ENCODE measurements at places on chromosomes 7 and 10.

GRCh38 chr10:59019603-59020002 lies 156.8 kb upstream of the PHYHIPL start:
- no peak for DNase-seq

DNA sequence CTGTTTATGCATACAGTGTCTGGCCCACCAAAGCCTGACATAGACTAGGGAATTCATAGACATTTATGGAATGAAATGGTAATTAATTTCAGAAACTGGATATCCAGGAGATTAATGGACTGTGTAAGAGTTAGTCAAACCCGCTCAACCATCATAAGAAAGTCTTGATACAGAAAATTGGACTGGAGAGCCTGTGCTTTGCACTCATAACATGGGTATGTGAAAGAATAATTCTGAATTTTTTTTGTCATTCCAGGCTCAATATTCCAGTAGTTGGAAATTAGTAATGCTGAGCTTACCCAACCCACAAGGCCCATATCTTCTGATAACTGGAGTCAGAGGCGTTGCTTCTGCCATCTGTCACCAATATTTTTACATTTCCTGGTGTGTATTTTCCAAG lies 799.7 kb upstream of the IGFBP3 start:
- no peak for DNase-seq

DNA sequence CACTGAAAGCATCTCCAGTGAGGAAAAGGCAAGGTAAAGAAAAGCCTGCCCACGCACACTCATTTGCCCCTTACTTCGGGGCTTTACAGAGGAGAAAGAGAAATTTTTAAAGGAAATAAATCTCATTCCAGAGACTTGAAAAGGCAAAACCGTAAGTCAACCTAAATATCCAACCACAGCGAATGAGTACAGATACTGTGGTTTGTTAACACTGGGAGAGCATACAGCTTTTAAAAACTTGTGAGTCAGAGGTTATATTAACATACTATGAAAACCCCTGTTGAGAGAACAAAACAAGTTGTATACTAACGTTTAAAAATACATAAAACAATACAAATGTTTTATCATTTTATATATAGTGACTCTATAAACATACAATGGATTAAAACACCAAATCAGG lies 28.6 kb upstream of the ST7 start:
- DNase-seq, result no peak

- DNase-seq, result no peak
These were observed 266.0 kb upstream of the CNTNAP2 start for GRCh38 chr7:145850636-145851035.

DNA sequence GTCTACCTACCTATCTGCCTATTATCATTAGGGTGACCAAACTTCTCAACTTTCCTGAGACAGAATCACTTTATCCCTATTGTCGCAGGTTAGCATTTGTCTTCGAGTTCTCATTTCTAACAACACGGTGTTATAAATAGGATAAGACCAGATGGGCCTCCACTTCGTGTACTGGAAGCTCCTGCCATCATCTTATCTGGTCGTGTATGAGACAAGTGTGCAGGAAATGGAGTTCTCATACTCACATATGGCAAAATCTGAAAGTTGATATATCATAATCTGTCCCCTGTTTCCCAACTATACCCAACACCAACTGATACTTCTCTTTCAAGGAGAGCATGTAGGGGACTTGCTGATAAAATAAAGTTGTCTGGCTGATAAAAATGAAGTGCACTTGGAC lies 287.4 kb upstream of the FOXK1 start:
- no peak for DNase-seq

DNA sequence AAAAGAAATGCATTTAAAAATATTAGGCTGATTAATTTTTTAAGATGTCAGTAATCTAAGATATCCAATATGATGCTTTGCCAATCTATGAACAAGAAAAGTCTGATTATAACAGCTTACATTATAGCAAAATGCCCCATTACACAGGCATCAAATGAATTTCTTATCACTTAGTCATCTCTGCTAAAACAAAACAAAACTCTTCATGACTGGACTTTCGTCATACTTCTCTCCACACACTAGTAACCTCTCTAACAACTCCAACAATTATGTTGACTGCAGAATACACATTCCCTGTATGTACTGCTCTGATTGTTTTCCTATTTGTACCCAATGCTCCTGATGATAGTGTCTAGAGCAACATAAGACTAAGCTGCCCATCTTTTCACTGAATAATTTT lies 3.8 kb upstream of the MKI67 start:
- no peak for DNase-seq

DNA sequence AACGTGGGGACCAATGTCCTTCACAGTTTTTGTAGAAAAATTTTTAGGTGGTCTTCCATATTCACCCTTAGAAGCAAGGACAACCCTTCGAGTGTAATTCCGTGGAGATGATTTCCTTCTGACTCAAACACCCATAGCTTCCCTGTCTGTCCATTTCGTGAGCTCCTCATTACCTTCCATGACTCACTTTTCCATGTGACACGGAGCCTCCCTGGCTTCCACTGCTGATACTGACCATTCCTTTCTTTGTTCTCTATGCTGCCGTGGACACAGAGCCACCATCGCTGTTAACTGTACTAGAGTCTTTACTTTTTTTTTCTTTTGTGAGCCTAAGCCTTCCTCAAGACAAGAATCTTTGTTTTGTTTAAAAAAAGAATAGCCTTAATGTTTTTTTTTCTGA lies 12.5 kb upstream of the ARMS2 start:
- DNase-seq, result no peak

GRCh38 chr7:38851321-38851720 lies 57.7 kb downstream of the VPS41 start:
- DNase-seq, result no peak

- DNase-seq, result no peak
These were observed 117.8 kb downstream of the MICU1 start for GRCh38 chr10:72508033-72508432.

GRCh38 chr10:123582084-123582989 lies 83.8 kb upstream of the GPR26 start:
- DNase-seq, result peak; percentile 33

DNA sequence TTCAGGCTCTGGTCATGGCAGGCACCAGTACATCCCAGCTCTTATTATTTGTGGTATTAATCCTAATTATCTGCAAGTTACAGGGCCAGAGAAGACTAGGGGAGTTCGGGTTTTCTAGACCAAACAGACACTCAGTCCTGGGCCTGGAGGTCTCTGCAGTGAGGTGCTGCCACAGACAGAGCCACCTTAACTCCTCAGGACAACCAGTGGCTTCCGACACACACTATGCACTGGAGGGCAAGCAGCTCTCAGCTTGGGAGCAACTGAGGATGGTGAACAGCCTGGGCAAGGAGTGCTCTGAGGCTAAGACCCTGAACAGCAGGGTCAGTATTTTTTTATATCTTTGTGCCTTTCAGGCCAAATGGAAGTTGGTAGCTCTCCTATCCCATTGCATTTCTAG lies 19.0 kb downstream of the ACTA2 start:
- DNase-seq, result no peak

DNA sequence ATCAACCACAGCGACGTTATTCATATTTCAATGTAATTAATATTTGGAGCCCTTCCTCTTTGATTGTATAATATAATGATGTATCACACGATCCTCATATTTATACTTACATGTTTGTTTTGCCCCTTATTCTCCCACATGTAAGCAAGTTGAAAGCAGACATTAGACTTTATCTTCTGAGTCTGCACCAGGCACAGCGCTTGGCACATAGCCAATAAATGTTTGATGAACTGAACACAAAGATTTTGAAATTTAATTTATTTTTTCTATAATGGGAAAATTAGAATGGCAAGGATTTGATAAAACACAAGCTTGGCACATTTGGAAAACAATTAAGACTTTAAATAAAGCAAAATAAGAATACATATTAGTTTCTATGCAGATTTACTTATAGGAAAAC lies 31.6 kb downstream of the ZFAND4 start:
- DNase-seq, result no peak

DNA sequence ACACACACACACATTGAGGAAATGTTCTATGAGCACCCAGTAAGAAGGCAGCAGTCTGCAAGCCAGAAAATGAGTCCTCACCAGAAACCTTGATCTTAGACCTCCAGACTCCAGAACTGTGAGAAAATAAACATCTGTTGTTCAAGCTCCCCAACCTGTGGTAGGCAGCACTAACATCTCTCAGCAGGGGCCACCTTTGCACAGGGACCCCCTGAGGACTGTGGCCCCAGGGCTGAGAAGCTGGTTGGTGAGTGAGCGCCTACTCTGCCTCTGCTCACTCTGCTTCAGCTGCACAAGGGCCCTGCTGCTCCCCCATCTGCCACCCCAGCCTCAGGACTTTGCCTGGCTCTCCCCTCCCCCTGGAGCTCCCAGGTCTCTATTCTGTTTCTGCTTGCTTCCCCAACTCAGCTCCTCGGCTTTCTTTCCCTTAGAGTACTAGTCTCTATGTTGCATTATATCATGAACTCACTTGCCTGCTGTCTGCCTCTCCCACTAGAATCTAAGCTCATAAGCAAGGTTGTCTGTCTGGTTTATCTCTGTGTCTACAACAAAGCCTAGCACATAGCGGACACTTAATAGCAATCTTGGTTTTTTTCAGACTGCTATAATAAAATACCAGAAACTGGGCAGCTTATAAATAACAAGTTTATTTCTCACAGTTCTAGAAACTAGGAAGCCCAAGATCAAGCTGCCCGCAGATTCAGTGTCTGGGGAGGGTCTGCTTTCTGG lies 40.4 kb upstream of the PRLHR start:
- DNase-seq, result no peak

DNA sequence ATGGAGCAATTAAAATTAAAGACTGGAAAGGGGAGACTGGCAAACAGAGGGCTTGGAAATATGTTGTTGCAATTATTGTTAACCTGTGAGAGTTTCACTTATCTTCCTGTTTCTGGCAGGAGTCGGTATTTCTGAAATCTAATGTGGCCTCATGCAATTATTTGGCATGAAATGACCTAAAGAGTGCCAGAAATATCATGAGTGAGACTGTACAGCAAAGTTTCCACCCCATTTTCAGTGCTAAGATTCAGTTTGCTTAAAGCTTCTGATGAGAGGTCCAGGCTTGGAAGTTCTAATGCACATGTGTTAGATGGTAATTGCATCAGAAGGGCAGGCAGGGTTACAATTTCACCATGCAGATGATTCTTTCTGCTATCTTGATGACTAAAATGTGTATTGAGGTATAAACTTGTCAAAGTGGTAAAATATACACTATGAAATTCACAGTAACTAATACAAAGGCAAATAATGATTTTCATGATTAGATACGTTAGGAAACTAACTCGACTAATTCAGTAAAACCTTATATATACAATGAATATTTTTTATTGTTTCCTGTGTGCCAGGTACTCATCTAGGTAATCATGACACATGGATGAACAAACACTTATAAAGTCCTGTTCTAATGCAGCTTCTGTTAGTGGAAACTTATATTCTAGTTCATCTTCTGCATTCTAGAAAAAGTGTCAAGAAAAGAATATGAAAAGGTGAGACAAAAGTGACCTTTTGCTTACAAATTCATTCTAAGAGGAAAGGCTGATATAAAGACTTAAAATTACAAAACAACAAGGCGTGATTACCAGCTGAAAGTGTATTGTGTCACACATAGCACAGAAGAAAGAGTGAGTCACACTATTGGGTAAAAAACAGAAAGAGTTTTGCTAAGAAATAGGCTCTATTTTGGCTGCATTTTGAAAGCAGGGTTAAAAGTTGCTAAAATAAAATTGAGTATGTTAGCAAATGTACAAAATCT lies 533.4 kb upstream of the SEMA3D start:
- DNase-seq, result no peak

DNA sequence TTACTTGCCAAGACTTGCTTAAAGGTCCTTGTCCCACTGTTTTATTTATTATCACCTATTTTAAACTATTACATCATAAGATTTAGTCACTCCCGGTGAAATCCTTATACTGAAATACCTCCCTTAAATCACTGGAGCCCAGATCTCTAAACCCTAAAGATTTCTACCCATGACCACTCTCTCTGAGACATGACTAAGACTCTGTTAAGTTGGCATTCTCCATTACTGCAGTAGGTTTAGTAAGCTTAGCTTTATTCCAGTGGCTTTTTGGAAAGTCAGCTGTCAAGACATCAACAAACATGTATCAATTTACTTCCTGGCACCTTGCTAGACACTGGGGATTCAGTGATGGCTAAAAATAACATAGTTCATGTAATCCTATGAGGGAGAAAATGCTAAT lies 874.2 kb downstream of the KCNMA1 start:
- no peak for DNase-seq

DNA sequence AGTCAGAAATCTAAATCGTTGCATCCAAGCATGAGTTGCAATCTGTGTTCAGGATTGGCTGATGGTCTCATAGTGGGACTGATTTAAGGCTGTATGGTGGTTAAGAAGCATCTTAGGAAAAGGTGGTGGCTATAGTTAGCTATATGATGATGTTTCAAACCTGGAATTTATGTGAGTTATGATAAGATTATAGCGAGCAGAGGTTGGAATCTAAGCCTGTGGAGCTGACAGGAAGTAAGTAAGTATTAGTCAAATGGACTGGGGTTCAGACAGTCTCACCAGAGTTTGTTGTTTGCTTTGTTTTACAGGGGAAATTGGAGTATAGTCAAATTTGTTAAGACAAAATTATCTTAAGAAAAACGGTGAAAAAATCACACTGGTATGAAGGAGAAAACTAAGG lies 56.7 kb downstream of the ANKRD7 start:
- DNase-seq, result no peak
